Ascending aorta (tissue), 2 donors: ENCODE measurements at places on chromosomes 7 and 10.
A peak's percentile ranks its signal among the peaks of the same experiment; 100 is the strongest.

DNA sequence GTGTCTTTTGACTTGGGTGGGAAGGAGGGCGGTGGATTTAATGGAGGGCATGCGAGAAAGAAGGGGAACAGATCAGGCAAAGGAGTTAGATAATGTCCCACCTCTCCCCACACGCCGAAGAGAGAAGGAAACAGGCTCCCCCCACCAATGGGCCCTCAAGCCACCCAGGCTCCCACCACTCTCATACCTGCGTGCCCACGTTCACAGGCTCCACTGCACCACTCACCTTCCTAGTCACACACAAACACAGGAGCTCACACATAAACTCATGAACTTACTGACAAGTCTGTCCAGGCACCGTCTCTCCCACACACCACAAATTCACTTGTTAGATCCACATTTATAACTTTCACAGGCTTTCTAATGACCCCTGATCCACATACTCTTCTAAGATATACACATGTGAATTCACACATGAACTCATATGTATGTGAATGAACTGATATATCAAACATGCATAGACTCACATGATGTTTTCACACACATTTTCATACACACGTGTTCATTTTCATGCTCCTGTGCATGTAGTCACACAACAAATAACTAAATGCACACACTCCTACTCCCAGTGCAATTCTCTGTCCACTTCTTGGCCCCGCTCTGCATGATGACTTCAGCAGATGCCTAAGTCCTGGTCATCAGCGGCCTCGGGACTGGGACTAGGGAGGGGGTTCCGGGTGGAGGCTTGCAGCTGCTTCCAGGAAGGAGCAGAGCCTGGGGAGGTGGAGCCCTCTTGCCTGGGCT, 1.5 kb downstream of the LZTS2 start:
- peak; percentile 97 for DNase-seq

DNA sequence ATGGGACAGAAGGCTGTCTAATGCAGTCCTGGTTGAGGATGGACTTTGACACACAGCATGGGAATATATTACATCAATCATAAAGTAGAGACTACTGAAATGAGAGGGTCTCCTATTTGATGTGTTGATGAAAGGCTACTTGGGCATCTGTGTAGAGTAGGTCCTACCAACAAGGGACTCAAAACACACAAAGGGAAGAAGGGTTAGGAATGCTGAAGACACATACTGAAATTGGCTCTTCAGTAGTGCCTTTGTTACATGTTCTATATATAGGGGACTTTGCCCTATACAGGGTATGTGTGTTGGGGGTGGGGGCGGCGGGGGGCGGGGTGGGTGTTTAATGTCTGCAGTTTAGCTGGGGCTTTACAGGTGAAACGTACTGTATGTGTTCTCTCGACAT, 7.7 kb downstream of the CUL1 start:
- no peak for DNase-seq

DNA sequence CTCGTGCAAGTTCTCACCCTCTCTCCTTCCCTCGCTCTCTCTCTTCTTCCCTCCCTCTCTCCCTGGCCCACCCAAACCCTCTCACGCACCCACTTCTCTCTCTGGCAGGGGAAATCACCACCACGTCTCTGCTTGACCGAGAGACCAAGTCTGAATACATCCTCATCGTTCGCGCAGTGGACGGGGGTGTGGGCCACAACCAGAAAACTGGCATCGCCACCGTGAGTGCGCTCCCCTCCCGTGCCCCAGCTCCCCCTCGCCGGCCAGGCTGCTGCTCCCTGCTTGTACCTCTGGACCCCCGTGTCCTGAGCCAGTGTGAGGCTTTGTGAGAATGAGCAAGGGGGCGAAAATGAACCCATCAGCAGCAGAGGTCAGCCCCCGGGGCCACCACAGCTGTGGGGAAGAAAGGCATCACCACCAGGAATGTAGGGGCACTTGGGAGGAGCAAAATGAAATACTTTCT, 25.5 kb downstream of the C10orf105 start:
- no peak for DNase-seq

DNA sequence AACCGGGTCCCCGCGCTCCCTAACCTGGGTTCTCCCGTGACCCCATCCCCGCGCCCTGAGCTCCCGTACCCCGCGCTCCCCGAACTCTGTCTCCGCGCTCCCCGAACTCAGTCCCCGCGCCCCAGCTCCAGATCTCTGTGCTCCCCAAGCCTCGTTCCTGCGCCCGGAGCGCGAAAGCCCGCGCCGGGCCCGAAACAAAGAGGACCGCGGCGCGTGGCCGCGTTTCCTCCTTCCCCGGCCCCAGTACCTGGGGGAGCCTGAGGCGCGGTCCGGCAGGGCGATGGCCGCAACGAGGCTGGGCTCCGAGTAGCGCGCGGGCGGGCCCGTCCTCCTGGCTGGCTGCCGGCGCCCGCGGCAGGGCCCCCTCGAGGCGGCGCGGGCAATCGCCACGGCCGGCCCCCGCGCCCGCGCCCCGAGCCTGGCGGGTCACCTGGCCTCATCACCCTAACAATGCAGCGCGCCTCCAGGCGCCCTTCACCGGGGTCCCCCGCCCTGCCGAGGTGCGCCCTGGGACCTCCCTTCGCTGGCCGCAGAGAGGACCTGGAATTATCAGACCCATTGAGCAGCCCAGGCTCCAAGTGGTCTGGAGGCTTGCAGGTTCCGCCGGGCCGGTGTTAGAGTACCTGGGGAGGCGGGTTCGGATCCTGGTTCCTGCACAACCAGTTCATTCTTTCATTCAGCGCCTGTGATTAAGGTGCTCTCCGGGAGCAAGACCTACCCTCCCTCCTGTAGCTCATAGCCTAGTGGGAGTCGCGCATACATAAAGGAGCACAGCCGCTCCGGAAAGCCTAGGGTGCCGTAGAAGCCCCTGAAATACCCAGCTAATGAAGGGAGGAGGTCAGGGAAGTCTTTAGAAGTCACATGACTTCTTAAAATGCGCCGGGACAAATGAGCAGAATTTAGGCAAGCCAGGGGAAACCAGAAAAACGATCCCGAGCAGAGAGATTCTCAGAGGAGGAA, at the start of gene TNS3:
Gene TNS3 (minus strand): TSS at position 308 of the 960 bp plus-strand sequence. CDS start 142,475 bp downstream, outside the sequence.
- peak; percentile 73 for DNase-seq

GRCh38 chr10:126663880-126664279, 6.6 kb downstream of the C10orf90 start:
- no peak for DNase-seq

DNA sequence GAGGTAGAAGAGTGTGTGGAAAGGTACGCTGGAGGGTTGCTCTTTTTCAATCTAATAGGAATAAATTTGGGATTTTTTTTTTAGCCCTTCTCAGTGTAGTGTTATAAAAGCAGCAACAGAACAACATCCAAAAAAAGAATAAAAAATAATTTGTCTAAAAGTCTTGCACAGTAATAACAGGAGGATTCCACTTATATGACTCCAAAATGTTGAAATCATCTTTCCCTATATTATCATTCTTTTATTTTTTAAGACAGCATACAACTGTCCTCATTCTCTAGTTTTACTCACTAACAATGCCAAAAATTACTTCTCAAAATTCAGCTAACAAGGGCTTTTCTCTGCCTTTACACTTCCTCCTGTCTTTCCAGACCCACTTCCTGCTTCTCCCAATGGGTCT, 27.8 kb downstream of the IL2RA start:
- DNase-seq = no peak

DNA sequence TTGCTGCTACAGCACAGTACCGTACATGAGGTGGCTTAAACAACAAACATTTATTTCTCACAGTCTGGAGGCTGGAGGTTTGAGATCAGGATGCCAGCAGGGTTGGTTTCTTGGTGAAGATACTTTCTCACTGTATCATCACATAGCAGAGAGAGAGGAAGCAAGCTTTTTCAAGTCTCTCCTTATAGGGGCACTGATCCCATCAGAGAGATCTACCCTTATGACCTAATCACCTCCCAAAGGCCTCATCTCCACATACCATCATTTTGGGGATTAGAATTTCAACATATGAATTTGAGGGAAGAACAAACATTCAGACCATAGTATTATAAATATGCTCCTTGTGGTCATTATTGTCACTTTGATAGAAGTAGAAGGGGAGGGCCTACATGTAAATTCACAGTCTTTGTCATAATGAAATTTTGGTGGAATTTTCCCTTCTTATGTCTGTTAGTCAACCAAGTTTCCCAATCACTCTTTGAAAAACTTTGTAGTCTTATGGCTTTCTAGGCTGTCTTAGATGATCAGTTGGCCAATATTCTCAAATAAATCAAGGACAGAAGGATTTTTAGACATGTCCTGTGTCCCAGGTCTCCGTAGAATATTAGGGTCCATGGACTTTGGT, 606.2 kb downstream of the LRMDA start:
- no peak for DNase-seq

DNA sequence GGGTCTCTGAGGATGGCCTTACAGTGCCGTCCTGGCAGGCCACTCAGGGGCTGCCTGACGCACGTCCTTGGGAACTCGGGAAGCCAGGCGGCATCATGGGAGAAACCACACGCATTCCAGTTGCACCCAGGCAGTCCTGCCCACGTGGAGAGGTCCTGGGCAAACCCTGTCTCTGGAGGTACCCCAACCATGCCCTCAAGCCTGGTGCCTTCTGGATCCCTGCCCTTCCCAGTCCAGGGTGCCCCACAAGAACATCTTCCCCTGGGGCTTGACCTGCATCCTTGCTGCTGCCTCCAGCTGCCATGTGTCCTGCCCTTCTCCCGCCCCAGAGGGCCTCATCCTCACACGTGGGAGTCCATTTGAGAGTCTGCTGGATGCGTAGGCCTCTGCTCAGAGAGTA, 200.3 kb upstream of the PPP2R2D start:
- no peak for DNase-seq

DNA sequence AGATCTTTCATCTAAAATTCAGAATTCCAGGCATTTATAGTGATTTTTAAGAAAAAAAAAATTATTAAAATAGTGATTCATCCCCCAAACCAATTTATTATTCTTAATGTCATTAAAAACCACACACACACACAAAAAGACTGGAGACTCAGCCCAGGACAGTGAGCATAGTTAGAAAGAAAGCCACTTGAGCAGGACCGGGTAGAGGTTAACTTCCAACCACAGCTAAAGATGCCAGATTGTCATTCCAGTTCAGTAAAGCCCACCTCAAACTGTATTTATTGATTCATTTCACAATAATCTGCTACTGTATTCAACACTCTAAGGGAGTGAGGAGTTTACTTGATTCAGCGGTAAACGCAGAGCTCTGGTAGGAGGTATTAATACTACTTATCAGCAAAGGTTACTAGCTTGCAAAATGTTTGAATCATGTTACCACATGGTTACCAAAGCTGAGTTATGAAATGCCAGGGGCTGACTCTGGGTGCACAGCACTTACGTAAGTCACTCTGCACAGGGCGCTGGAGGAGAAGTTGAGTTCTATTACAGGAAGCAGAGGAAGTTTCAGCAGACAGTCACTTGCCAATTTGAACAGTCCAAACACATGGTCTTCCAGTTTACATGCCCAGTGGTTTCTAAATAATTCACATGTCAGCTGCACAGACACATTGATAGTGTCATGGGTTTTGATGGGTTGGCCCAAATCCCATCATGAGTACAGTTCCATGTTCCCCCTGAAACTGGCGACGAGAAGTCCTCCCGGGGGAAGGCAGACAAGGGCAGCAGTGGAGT, 64.6 kb downstream of the KLF6 start:
- no peak for DNase-seq

DNA sequence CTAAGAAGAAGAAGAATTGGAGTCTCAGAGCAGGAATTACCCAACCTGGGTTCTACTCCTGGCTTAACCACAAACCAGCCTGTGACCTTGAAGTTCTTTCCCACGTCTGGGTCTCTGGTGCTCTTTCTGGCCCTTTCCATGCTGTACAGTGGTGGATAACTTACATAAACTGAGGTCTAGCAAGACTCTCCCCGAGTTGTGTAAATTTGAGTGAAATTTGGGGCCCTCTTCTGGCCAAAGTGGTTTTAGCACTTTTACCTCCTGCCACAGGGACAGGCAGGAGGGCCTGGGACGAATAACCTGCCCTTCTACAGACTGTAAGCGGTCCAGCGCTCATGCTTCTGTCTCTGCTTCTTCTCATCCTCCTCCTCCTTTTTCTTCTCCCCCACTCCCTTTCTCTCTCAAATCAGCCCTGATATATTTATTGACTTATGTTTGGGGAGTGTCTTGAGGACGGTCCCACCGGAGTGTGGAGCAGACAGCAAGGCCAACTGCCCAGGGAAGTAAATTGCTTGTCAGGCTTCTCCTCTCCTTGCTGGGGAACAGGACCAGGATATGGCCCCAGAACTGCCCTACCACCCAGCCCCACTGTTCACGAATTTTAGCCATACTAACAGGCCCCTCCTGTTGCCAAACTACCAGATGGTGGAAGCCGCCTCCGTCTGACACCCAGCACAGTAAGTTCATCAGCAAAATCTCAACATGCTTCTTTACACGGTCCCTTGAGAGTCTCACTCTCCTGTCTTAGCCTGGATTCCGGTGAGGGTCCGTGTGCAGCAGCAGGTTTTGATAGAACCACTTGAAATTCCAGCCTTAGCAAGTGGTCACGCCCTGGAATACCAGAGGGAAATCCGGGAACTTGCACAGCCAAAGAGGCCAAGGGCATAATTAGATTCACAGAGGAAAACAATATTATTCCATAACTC, 4.0 kb upstream of the SH3PXD2A start:
- DNase-seq = no peak

DNA sequence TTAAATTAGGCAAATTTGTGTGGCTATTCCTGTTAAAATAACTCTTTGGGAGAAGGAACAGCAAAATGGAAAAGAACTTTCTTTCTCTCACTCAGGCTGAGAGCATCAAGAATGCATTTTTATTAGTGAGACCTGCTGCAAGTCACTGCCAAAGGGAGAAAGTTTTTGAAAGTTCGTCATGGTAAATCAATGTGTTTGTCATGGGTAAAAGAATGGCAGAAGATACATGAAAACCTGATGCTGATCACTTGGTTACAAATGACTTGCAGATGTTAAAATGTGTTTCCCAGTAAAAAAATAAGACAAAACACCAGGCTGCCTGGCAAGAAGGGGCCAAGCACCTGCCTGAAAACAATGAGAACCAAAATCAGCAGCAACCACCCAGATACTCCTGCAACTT, 484.7 kb upstream of the NRP1 start:
- DNase-seq = no peak

GRCh38 chr10:121530481-121531075, 67.7 kb downstream of the FGFR2 start:
- no peak for DNase-seq

- peak; percentile 71 for DNase-seq
Observed at GRCh38 chr10:77392236-77392721, 245.3 kb downstream of the KCNMA1 start.

DNA sequence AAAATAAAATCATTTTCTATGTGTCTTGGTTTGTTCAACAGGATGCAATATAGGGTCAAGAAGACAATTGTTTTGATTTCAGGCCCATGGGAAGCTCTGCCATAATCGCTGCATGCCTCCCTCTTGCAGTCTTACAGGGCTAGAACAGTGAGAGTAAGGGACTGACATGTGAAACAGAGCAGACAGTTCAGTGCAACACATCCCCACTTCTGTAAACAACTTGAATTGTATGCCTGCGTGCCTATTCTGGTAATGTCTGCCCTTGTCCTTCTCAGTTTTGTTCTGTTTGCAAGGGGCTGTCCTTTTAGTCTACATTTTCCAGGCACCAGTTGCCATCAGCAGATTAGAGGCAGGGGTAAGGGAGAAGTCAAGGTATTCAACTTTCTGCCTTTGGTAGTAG, 34.8 kb upstream of the GPR37 start:
- no peak for DNase-seq
